ENCODE measurements at places on chromosomes 16 and 17.
A peak's percentile ranks its signal among the peaks of the same experiment; 100 is the strongest.

- DNase-seq: peak; percentile 77
These were observed 56.1 kb downstream of the B9D1 start for GRCh38 chr17:19306160-19307111.

- DNase-seq: peak; percentile 99
These were observed 284.0 kb downstream of the SEC14L1 start for GRCh38 chr17:77424585-77425344.

- no peak for DNase-seq
These were observed 108.0 kb downstream of the CCDC182 start for GRCh38 chr17:57636985-57637665.

DNA sequence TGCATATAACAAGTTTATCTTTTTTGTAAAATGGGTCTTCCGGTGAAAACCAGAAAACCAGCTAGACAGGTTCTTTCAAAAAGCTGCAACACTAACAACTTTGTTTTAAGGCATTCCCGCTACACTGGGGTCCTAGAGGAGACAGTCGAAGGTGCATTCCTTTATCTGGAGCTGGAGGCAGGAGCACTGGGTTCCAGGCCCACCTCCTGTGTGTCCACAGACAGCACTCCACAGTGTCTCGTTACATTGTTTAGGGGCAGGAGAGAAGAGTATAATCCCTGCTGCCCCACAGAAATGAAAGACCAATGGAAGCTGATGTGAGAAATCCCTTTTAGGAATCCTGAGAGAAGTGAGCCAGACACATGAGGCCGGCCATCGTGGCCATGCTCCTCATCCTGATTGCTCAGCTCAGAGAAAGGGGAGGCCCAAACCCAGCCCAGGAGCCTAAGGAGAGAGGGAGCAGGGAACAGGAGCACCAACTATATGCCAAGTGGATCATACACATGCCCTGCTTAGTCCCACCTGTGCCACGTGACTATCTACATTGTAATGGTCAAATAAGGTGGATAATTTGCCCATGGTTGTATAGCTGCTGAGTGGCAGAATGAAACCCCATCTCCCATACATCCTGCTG lies 59.5 kb downstream of the CCDC182 start:
- DNase-seq: no peak

Measured in RPMI7951 (cell line).